ENCODE measurements at places on chromosomes 12 and 14.

DNA sequence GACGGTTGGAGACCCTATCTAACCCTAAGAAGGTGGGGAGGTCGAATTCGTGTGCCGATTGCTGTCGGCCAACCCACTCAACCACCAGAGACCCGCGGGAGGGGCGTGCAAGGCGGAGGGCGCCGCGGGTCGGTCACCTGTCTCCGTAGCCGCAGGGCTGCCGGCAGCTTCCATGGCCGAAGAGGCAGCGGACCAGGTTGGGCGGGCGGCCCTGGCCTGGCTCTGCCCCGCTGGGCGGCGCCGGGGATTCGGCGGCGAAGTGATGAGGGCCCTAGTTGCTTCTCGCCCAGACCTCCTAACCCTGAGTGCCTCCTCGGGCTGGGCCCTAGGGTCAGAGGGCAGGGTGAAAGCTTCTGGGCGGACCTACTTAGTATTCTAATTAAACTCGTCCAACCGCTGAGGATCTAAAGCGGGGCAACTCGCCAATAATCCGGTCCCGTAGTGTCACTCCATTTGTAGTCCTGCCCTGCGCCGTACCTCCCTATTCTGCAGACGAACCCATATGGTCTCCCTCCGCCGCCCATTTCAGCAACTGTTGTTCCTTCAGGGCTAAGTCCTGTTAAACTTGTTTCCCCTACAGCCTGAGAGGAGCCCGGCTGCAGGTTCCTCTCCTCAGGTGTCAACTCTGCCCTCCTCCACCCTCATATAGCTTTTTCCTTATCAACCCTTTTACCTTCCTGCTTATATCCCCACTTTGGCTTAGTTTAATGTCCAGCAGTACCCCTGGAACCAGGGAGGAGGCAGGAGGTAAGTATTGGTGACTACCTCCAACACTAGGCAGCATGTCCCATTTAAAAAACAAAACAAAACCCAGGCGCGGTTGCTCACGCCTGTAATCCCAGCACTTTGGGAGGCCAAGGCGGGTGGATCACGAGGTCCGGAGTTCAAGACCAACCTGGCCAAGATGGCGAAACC, at the start of gene PYM1:
Gene PYM1 (minus strand): TSS at position 307 of the 915 bp plus-strand sequence. CDS start 133 bp downstream, at position 174.
- DNase-seq: peak; percentile 76

- DNase-seq: peak; percentile 86
Measured at GRCh38 chr12:124939079-124939420, 24.6 kb upstream of the UBC start.

- peak; percentile 99 for DNase-seq
Measured at GRCh38 chr14:21087294-21088091, 11.0 kb downstream of the ZNF219 start.

DNA sequence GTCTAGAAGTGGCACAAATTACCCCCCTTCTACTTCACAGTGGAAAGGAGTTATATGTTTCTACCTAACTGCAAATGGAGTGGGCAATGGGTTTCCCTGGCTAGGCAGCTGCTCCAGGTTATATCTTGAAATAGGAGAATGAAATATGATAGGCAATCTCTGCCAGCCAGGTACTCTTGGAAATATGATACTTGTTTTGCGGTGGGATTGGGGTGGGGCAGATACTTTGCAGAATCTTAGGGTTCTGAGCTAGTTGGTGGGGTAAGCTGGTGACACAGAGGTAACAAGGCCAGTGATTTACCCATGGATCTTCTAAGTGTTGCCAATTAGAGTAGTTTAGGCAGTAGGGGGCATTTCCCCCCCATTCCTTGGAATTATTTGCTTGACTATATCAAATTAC, 140.1 kb downstream of the ATP23 start:
- DNase-seq: no peak

- DNase-seq: no peak
Measured at GRCh38 chr12:105574056-105574715, 243.7 kb downstream of the C12orf75 start.

DNA sequence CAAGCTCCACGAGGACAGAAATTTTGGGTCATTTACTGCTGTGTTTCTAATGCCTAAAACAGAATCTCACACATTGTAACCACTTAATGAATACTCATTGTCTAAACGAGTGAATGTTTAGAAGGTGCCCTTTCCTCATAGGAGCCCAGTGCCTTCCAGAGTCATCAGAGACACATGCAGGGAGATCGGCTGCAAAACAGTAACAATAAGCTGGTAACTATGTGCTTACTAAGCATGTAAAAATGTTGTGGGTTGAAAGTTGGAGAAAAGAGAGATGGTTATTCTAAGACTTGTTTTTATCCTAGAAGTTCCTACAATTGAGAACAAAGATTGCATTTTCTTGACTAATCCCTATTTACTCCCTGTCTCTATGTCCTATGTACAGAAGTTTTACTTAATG, 7.4 kb downstream of the TESPA1 start:
- DNase-seq: no peak

DNA sequence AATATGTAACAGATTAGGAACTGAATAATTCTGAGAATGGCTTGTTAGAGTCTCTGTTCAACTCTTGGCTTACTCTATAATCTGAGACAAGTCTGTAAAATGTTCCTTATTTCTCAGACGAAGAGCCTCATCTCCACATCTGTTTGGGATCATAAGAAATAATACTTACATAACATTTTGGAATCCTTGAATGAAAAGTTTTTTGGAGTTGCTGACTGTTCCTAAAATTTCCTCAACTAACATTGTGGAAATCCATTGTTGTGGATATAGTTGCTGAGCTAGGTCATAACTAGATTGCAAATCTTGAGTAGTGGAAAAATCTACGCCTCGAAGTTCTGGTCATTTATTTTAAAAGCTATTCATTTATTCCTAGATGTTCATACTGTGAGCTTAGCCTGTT, 402.9 kb downstream of the ZFP36L1 start:
- no peak for DNase-seq

- no peak for DNase-seq
Measured at GRCh38 chr12:64813723-64814122, 10.7 kb upstream of the TBC1D30 start.

DNA sequence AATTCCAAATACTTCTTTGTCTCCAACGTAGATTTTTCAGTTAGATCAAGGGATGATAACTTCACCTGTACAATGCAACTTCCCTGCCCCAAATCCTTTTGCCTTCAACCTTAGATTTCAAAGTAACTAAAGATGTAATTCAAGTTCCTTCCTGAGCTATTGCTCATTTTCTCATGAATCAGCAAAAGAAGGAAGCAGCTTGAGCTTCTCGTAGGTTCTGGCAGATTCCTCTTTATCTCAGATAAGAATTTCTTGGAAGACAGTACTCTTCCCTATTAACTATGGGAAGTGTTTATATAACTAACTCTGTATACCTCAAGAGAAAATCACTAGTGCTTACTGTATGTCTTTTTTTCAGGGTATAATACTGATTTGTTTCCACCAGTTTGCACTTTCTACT, 203.8 kb downstream of the RASSF9 start:
- peak; percentile 57 for DNase-seq

DNA sequence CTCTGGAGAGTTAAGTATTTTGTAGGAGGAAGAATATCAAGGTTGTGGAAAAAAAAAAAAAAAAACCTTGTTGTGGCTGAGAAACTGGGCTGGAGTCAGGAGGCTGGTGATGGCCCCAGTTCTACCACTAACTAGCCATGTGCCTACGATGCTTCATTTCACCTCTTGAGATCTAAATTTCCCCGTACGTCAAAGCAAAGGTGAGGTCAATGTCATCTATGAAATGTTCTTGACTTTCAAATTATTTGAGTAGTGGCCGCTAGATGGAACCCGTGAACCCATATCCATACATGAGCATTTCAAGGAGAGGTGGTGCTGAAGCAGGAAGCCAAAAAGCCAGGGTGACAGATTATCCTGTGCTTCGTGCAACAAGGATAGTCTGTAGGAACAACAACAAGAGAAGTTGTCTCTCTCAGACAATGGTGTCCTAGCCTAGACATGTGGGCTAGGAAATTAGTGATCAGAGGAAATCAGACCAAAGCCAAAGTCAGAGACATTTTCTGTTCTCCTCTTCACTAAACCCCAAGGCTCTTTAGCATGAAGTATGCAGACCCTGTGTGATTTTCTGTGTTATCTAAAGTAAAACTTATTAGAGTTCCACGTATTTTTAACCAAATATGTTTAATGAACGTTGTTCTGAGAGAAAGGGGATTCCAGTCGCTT, 95.5 kb upstream of the ETV6 start:
- peak; percentile 72 for DNase-seq

- no peak for DNase-seq
Measured at GRCh38 chr12:94122591-94122990, 25.8 kb upstream of the PLXNC1 start.

DNA sequence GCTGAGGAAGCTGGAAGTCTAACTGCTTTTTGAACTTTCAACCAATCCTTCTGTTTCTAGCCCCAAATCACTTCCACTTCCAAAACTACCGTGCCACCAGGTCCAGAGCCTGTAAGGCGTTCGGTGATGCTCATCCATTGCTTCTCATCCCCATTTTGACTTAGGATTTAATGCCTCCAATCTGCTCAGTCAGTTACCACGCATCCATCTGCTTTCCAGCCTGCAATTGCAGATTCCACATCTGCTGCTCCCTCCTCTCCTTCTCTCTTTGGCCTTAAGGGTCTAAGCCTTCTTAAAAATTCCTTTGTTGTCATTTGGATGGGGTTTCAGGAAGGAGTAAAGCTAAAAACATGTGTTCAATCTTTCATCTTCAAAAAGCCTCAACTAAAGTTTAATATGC, 74.7 kb downstream of the TUNAR start:
- no peak for DNase-seq

DNA sequence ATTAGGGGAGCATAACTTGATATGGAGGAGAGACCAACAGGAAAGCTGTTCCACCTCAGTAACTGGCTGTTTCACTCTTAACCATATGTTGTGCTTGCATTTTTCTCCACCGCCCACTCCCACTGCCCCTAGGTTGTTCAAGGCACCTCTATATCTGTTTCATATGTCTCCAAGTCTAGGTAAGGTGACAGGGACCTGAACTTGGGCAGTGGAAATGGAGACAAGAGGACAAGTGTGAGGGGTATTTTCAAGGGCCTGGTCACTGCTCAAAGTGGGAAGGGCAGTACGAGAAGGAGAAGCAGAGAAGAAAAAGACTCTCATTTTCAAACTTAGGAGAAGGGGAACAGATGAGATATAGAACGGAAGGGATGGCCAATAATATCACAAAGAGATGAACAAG, 3.1 kb downstream of the SLC38A1 start:
- DNase-seq: no peak

- no peak for DNase-seq
Measured at GRCh38 chr12:47391566-47391965, 311.8 kb upstream of the AMIGO2 start.

- no peak for DNase-seq
Measured at GRCh38 chr12:131883521-131883900, 10.9 kb upstream of the ULK1 start.

- peak; percentile 15 for DNase-seq
Measured at GRCh38 chr14:82855912-82856391, 1322.3 kb upstream of the SEL1L start.

DNA sequence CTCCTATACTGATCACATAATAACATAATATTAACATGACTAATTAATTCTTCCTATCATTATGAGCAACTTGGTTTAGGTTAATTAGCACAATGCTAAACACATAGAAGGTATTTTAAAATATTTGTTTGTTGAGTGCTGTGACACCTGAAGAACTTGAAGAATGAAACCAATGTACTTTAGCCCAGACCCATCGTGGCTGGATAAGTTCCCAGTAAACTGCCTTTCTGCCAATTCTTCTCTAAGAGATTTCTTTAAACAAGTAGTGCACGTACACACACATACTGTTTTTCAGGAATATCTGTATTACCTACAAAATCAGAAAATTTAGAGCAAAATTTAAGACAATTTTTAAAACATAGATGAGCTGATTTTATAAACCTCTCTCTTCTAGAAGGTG, 207.4 kb upstream of the SSTR1 start:
- DNase-seq: no peak

GRCh38 chr14:22980672-22981089, 1.7 kb downstream of the AJUBA start:
- peak; percentile 26 for DNase-seq

- DNase-seq: no peak
Measured at GRCh38 chr12:109139791-109140190, 23.4 kb downstream of the ACACB start.

DNA sequence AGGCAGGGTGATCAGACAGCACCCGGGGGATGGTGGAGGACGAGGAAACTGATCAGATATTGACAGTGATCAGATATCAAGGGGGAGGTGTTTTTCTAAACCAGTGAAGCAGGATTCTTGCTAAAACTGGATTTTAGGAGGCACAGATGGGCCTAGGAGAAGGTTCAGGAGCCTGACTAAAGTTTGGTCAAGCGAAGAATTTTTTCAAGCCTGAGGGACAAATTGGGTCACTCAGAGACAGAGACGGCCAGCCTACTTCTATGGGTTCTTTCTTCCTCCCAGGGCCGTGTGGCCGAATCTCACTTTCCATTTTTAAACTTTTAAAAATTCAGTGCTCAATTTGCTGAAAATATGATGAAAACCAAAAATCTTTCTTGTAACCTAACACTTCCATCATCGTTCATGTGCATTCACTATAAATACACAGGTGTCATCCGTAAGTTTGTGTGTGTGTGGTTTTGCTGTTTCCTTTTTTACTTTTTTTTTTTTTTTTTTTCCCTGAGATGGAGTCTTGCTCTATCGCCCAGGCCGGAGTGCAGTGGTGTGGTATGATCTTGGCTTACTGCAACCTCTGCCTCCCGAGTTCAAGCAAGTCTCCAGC, 68.5 kb downstream of the RIN3 start:
- DNase-seq: no peak

GRCh38 chr12:64943686-64944085, 119.2 kb downstream of the TBC1D30 start:
- DNase-seq: peak; percentile 93

GRCh38 chr12:1972260-1972659, 32.0 kb downstream of the DCP1B start:
- no peak for DNase-seq

Data from common myeloid progenitor, CD34-positive (primary cell).